ENCODE measurements at places on chromosomes 5 and 9.

GRCh38 chr9:129999141-129999510 is 43.9 kb downstream of the FNBP1 start:
- no peak for DNase-seq

DNA sequence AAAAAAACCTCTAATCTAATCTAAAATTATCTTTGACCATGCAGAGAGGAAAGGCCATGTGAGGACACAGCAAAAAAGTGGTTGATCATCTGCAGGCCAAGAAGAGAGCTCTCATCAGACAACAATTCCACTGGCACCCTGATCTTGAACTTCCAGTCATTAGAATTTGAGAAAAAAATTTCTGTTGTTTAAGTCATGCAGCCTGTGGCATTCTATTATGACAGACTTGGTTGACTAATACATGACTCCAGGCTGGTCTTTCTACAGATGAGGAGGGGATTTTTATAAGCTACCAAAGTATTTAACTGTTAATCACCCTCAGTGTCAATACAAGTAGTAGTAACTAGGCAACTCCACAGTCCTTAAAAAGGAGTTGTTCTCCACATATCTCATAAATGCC is 358.5 kb upstream of the RGMB start:
- DNase-seq, result no peak

GRCh38 chr5:134527961-134528424 is 2.5 kb downstream of the JADE2 start:
- DNase-seq, result no peak

GRCh38 chr5:166561759-166562158 is 1729.7 kb upstream of the WWC1 start:
- no peak for DNase-seq

- DNase-seq, result no peak
These were observed 211.8 kb downstream of the FANCC start for GRCh38 chr9:95105519-95106287.

DNA sequence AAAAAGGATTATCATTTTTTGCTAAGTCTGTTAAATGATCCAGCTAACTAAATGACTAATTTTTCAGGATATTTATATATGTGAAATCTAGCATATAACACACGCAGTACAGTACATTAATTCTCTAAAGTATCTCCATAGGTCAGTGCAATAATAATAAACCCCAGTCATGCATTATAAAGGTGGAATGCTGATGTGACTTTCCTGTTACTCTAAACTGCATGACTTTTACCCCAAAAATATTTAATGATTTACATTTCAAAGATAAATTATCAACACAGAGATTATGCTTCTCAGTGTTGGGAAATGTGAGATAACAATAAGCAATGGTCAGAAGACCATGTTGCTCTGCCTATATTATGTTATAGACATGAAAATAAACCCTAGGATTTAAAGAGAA is 34.1 kb upstream of the PAM start:
- DNase-seq, result no peak

- DNase-seq, result no peak
These were observed 1027.1 kb upstream of the WWC1 start for GRCh38 chr5:167264348-167264747.

DNA sequence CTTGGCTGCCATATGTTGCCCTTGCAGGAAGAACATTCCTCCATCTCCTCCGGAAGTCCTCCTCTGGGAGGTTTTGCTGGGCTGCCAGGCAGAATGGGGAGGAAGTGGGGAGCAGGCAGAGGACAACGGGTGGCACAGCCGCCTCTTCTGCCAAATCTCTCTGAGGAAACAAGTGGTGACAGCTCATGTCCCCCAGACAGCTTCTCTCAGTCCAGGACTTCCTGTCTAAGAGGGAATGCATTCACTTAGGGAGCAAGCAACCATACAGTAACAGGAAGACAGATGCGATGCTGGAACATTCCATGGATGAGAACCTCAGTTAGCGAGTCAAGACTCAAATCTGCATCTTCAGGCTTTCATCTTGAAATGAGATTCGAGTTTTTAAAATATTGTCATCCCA is 701.0 kb downstream of the SEMA5A start:
- no peak for DNase-seq

DNA sequence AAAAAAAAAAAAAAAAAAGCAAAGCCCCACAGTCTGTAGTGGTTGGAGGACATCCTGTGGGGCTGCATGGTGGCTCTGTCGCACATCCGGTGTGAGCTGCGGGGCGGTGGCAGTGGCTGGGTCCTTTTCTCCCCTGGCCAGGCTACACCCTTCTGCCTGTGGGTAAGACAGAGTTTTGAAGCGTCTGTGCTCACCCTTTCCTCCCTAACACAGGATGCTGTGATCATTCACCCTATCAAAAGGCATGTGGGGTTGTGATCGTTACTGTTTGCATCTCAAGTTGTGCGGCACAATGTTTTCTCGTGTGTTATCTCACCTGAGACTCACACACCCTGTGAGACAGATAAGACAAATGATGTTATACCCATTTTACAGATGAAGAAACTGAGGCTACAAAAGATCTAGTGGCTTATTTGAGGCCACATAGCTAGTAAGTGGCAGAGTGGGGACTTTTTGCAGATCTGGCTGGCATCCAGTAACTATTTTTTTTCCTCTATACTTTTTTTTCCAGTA is 17.5 kb downstream of the IRF1 start:
- DNase-seq, result peak; percentile 65

DNA sequence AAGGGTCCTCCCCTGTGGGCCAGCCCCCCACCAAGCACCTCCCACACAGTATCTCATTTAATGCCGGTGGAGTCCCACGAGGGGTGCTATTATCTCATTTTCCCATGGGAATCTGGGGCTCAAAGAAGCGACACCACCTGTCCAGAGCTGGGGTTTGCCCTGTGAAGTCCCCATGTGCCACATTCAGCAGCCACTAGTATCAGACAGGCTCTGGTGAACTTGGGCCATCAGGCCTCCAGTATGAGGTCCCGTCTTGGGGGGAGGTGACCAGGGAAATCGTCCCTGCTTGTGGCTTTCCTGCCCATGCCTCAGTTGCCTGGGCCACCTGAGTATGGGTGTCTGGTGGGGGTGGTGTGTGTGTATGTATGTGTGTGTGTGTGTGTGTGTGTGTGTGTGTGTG is 222.7 kb downstream of the PBX3 start:
- DNase-seq, result no peak

- DNase-seq, result no peak
These were observed 555.5 kb downstream of the MAT2B start for GRCh38 chr5:164060786-164061355.

DNA sequence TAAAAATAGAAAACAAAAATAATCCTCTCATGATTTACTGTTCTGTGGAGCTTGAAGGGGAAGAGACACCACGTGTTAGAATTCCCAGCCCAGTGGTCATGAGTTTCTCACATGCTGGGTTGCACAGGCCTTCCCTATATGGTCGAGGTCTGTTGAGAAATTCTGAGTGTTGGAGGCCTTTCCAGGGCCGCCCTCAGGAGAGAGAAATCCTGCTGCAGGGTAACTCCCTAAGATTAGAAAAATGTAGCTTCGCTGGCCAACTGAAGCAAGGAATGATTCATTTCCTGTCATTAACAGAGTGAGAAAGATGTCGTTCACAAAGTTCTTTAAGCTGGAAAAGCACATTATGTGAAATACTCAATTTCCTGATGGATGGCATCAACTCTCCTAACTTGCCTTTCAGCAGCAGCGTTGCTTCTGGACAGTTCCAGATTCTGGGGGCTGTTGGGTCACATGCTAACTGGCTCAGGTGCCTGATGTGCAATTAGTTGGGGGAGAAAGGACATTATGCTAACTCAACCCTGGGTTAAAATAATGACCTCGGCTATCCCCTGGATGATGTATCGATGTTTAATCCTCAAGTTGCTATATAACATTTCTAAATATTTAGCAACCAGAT is 104.8 kb upstream of the CD180 start:
- no peak for DNase-seq

GRCh38 chr5:103178167-103178566 is 58.1 kb downstream of the PPIP5K2 start:
- DNase-seq, result no peak

DNA sequence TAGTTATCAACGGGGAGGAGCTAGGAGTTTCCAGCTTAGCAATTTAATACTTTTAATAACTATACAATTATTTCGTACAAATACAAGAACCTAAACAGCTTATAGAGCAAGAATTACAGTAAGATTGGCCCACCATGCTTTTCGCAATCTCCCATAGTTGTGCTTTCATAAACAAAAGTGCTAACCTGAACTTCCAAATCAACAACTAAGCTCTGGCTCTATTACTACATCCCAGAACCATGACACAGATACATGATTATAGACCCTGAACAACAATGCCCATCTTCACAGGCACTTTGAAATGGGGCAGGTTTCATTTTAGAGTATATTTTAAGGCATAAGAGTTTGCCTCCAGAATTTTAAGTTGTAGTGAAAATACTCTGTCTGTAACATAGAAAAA is 203.5 kb downstream of the DMRTA1 start:
- DNase-seq, result no peak

- no peak for DNase-seq
These were observed 383.2 kb downstream of the PLK2 start for GRCh38 chr5:58076483-58077257.

GRCh38 chr5:124264499-124264898 is 481.9 kb downstream of the ZNF608 start:
- DNase-seq, result no peak

DNA sequence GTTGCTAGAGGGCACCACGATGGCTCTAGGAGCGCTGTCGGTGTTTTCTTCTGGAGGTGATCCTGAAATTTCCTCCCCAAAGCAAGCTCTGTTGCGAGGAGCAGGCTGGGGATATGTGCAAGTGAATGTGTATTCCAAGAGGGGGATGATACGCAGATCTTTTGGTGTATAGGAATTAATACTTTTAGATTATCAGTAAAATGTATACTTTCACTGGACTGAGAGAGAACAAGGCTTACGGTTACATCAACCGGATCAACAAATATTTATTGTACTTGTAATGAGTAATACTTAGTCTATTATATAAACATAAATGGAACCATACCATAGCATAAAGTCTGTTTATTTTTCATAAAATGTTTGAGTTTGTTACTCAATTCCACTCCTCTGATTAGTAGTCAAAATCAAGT is 632 bp upstream of the PRKAA1 start:
- DNase-seq, result no peak

DNA sequence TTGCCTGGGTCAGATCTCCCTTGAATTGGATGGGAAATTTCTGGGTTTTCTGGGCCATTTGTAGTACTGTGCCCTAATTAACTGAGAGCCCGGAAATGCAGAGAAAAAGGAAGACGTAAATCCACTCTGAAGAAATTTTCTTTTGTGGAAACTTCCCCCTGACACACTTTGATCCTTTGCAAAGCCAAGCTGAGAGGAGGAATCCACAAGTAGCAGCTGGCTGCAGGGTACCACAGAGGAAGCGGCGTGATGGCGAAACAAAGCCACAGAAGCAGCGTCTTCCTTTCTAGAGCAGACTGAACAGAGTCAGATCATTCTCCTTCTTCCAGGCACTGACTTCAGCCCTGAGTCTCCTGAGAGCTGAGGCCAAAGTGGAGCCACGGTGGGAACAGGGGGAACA is 47.1 kb upstream of the ZNF354A start:
- no peak for DNase-seq

GRCh38 chr9:26746357-26747072 is 146.1 kb downstream of the CAAP1 start:
- DNase-seq, result no peak

DNA sequence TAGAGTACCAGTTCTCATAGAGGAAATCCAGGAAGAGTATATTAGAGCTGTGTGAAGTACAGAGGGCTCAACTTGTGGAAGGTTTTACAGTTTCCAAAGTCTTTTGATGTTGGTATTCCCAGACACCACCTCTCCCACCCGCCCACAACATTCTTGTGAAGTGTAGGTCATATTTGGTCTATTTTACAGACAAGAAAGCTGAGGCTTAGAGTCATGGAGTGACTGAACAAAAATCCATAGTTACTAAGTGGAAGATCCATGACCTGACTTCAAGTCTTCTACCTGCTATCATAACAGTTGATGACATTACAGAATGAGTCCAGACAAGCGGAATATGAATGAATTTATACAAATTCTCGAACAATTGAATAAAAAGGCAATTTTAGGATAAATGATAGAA is 187.1 kb upstream of the RPS23 start:
- DNase-seq, result no peak

- DNase-seq, result no peak
These were observed 23.4 kb upstream of the GALNT10 start for GRCh38 chr5:154166901-154167791.

DNA sequence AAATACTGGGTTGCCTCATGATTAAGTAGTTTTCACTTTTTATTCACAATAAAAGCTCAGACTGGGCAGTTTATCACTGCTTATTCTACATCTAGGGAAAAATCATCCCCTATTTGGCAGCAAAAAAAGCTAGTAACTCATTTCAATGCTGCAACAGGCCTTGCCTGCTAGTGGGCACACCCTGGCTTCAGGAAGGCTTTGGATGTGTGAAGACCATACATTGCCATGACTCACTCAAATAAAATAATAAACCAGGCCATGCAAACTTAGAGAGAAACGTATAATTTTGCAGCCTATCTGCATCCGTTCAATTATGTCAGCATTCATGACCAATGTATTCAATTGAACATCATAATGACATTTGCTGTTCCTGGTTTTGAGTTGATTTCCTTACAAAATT is 402.9 kb downstream of the PIK3R1 start:
- DNase-seq, result no peak

DNA sequence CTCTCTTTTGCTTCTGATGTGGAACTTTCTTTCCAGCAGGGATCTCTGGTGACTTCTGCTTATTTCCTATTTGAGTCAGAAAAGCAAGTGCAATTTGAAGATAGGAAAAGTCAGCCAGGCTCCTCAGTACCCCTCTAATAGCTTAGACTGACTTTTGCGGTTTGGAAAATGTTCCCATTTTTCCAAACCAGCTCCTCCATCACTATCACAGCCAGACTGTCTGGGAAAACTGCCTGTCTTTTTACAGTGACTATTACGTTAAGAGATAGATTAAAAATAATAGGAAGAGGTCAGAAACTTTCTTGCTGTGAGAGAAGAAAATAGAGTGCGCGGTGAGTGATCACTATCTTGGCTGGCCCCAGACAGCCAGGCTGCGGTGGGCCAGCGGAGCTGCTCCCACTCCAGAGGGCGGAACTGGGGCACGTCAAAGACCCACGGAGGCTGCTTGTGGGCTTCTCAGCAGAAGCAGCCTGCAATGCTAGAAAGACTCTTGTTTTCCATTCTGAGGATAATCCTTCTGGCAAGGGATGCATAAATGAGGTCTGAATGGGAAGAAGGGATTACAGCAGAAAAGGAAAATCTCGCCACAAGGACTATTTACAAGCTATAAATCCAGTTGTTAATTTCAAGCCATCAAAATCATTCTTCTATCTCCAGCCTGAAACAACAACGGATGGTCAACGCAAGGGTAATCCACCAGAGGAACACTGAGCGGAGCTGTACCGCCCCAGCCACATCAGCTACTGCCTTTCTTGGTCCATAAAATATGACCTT is 151.0 kb upstream of the MSX2 start:
- no peak for DNase-seq

GRCh38 chr5:115147052-115147451 is 22.7 kb downstream of the TRIM36 start:
- no peak for DNase-seq

DNA sequence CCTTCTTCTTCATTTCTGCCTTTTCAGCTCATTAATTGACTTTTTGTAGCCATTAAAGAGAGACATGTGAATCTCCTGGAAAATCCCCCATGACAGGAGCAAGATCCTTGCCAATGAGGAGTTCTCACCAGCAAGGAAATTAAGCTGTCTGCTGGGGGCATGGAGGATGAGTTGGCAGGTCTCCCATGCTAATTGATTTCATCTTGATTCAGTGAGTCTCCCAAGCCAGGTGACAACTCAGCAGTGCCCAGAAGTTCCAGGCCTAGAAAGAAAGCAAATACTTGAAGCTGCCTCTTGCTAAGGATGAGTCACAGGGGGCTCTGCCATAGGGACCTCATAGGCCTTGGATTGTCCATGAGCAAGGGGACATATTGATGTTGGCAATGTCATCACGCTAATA is 30.0 kb upstream of the ADRA1B start:
- no peak for DNase-seq

Data from stimulated activated CD8-positive, alpha-beta memory T cell treated with anti-CD3 and anti-CD28 coated beads, Interleukin-7, amount 100 ng/mL, for 1 hour (primary cell).